ENCODE measurements at places on chromosomes 6 and 20. TPM values are rescaled to one million over a fixed set of nuclear protein-coding genes. Genes with fewer than 3 reads are reported as not detected.

HLA-DOA gene
- total RNA-seq: not detected

DNA sequence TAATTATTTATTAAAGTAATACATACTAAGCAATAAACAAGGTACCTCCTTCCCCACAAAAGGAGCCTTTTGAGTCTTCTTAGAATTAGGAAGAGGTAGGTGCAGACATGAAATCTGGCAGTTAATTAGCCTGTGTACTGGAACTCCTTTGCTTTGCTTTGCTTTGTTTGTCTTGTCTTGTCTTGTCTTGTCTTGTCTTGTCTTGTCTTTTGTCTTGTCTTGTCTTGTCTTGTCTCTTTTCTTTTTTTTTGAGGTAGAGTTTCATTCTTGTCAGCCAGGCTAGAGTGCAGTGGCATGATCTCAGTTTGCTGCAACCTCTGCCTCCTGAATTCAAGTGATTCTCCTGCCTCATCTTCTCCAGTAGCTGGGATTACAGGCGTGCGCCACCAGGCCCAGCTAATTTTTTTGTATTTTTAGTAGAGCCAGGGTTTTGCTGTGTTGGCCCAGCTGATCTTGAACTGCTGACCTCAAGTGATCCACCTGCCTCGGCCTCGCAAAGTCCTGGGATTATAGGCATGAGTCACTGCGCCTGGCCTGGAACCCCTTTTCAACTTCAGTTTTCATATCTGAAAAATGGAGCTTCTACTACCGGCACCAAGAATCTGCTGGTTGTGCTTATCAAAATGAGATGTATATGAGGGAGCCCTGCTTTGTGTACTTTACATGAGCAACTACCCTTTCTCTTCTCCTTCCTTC is 301.2 kb downstream of the CDKAL1 start:
- H3K27me3 ChIP-seq: no peaks in the 10 kb centered on the region
- no peaks in the 10 kb centered on the region for H3K4me1 ChIP-seq
- DNase-seq: no peak
- no peak overlapping the region for H3K27ac ChIP-seq
- no peak overlapping the region for H3K4me3 ChIP-seq
- no peaks in the 10 kb centered on the region for H3K36me3 ChIP-seq

PHACTR3 gene
- not detected for total RNA-seq

DNA sequence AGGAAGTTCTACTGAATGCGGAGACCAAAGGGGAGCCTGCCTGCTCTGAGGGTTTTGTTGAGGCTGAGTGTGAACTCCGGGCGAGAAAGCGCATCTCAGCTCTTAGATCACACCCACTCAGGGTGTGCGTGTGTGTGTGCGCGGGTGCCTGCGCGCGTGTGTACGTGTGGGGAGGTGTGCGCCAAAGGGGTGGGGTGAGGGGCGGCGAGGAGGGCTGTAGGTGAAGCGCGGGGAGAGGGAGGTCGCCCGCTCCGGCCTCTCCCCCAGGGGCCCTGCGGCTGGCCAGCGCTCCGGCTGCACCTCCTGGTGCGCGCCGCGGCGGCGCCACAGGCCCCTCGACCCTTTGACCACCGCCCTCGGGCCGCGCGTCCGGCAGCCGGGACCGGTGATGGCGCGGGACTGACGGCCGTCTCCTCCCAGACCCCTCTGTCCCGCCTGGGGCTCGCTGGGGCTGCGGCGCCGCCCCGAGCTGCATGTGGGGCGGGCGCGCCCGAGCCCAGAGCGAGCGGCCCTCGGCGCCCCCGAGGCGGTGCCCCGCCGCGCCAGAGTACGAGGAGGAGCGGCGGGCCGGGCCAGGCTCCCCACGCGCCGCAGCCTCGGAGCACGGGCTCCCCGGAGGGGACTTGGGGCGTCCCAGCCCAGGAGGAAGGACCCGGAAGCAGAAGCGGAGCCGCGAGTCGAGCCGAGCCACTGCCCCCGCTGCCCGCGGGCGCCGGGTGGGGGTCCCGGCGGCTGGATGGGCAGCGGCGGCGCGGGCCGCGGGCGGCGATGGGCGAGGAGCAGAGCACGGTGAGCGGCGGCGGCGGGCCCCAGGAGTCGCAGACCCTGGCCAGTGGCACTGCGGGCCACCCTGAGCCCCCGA is at the start of gene RNF217:
Gene RNF217, plus strand, starts transcription at position 661 of the 862 bp plus-strand sequence. Its CDS starts 108 bp downstream, at position 769.
- peak within 1 kb of the TSS; percentile 93 for H3K4me3 ChIP-seq
- DNase-seq: peak; percentile 75
- no peaks in the 10 kb centered on the region for H3K36me3 ChIP-seq
- H3K27ac ChIP-seq: peak within 1 kb of the TSS; percentile 69
- no peaks in the 10 kb centered on the region for H3K27me3 ChIP-seq

- no peak within 1 kb of the TSS for H3K4me3 ChIP-seq
- DNase-seq: no peak
- no peak within 1 kb of the TSS for H3K27ac ChIP-seq
These were observed at the start of gene PTK6 for GRCh38 chr20:63536997-63537524. Gene PTK6 (minus strand): TSS chr20:63537376. CDS start chr20:63537314, 62 bp downstream.

ERVFRD-1 gene
- not detected for total RNA-seq

GSTA1 gene
- not detected for total RNA-seq

GRCh38 chr6:25492951-25493350 is 159.1 kb upstream of the SCGN start:
- H3K4me3 ChIP-seq: no peak overlapping the region
- DNase-seq: no peak
- H3K27me3 ChIP-seq: no peaks in the 10 kb centered on the region
- no peaks in the 10 kb centered on the region for H3K4me1 ChIP-seq
- no peaks in the 10 kb centered on the region for H3K36me3 ChIP-seq
- H3K27ac ChIP-seq: no peak overlapping the region

GRCh38 chr6:28657769-28658465 is 132.2 kb downstream of the GPX5 start:
- DNase-seq: peak; percentile 68
- peak overlapping the region; percentile 83 for H3K4me3 ChIP-seq
- peaks cover 20% of the 10 kb centered on the region for H3K27me3 ChIP-seq
- H3K4me1 ChIP-seq: peaks cover 8% of the 10 kb centered on the region
- H3K36me3 ChIP-seq: no peaks in the 10 kb centered on the region

GRCh38 chr20:46040902-46041535 is 12.0 kb downstream of the SLC12A5 start:
- H3K4me1 ChIP-seq: no peaks in the 10 kb centered on the region
- H3K4me3 ChIP-seq: no peak overlapping the region
- no peaks in the 10 kb centered on the region for H3K36me3 ChIP-seq
- no peaks in the 10 kb centered on the region for H3K27me3 ChIP-seq
- H3K27ac ChIP-seq: no peak overlapping the region

DNA sequence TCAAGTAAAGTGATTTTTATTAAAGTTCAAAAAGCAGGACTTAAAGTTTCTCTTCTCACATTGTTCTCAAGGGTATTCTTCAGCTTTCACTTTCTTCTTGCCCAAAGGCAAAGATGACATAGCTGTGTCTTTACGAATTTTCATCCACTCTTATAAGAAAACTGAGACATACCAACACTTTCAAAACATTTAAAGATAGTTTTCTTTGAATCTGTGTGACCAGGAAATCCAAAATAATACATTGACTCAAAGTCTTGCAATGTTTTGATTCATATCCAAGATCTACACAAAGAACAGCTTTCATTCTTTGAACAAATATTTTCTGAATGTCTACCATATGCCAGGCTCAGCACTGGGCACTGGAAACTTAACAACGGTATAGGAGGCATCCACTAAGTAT is 117.9 kb downstream of the SIM1 start:
- peak overlapping the region; percentile 66 for H3K27ac ChIP-seq
- peak; percentile 69 for DNase-seq
- H3K36me3 ChIP-seq: no peaks in the 10 kb centered on the region
- H3K27me3 ChIP-seq: no peaks in the 10 kb centered on the region

- H3K4me1 ChIP-seq: peaks cover 25% of the 10 kb centered on the region
- DNase-seq: no peak
- H3K4me3 ChIP-seq: no peak overlapping the region
These were observed 83.6 kb downstream of the SMOC2 start for GRCh38 chr6:168524571-168525001.

- peak overlapping the region; percentile 22 for H3K4me3 ChIP-seq
- peaks cover 18% of the 10 kb centered on the region for H3K4me1 ChIP-seq
- DNase-seq: peak; percentile 84
These were observed 66.5 kb upstream of the PIM1 start for GRCh38 chr6:37103169-37104039.

GRCh38 chr20:52275181-52275691 is 83.7 kb upstream of the ZFP64 start:
- DNase-seq: no peak
- no peak overlapping the region for H3K27ac ChIP-seq
- H3K36me3 ChIP-seq: no peaks in the 10 kb centered on the region
- no peak overlapping the region for H3K4me3 ChIP-seq
- no peaks in the 10 kb centered on the region for H3K27me3 ChIP-seq
- H3K4me1 ChIP-seq: no peaks in the 10 kb centered on the region

GRCh38 chr20:40568200-40568599 is 120.8 kb downstream of the MAFB start:
- H3K36me3 ChIP-seq: no peaks in the 10 kb centered on the region
- H3K27me3 ChIP-seq: no peaks in the 10 kb centered on the region
- no peaks in the 10 kb centered on the region for H3K4me1 ChIP-seq
- no peak for DNase-seq
- H3K4me3 ChIP-seq: no peak overlapping the region
- no peak overlapping the region for H3K27ac ChIP-seq

CRNKL1 gene
- total RNA-seq: 20.6 TPM

DNA sequence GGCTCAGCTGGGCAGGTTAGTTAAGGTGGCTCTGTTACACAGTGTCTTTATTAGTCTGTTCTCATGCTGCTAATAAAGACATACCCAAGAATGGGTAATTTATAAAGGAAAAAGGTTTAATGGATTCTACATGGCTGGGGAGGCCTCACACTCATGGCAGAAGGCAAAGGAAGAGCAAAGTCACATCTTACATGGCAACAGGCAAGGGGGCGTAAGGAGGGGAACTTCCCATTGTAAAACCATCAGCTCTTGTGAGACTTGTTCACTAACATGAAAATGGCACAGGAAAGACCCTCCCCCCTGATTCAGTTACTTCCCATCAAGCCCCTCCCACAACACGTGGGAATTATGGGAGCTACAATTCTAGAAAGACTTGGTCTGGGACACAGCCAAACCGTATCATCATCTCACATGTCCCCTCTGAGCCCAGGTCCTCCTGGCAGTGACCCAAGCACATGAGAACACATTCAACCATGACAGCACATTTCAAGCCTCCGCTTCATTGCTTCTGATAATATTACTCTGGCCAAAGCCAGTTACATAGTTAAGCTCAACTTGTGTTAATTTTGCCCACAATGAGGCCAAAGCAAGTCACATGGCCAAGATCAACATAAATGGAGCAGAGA is 383.9 kb downstream of the PLCB1 start:
- no peak overlapping the region for H3K27ac ChIP-seq
- H3K4me1 ChIP-seq: no peaks in the 10 kb centered on the region
- H3K4me3 ChIP-seq: no peak overlapping the region
- DNase-seq: no peak
- no peaks in the 10 kb centered on the region for H3K36me3 ChIP-seq
- H3K27me3 ChIP-seq: no peaks in the 10 kb centered on the region

- no peak overlapping the region for H3K27ac ChIP-seq
- H3K27me3 ChIP-seq: peaks cover 6% of the 10 kb centered on the region
- no peaks in the 10 kb centered on the region for H3K36me3 ChIP-seq
- no peak for DNase-seq
- H3K4me3 ChIP-seq: no peak overlapping the region
These were observed 649 bp upstream of the BPIFB1 start for GRCh38 chr20:33282196-33282934.

ZNF311 gene
- 0.35 TPM for total RNA-seq

Data from endothelial cell of umbilical vein (primary cell).